ENCODE measurements at places on chromosomes 5 and 9.

DNA sequence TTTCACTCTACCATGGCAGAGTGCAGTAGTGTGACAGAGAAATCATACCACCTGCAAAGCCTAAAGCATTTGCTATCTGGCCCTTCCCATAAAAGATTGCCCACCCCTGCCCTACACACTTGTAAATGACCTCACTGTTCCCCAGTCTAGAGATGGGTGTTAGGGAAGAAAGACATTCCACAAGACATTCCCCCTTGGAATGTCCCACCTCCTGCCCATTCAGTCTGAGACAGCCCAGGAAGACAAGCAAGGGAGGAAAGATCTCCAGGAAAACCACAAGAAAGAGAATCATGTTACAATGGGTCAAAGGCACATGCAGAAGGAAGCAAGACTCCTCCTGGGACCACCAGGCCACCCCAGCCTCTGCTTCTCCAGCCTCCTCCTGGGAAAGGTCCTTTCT is 230.0 kb downstream of the AGTPBP1 start:
- no peak for DNase-seq

GRCh38 chr5:55896663-55897062 is 45.5 kb downstream of the IL31RA start:
- no peak for DNase-seq

- no peak for DNase-seq
Measured at GRCh38 chr9:98726735-98727134, 18.0 kb upstream of the GABBR2 start.

DNA sequence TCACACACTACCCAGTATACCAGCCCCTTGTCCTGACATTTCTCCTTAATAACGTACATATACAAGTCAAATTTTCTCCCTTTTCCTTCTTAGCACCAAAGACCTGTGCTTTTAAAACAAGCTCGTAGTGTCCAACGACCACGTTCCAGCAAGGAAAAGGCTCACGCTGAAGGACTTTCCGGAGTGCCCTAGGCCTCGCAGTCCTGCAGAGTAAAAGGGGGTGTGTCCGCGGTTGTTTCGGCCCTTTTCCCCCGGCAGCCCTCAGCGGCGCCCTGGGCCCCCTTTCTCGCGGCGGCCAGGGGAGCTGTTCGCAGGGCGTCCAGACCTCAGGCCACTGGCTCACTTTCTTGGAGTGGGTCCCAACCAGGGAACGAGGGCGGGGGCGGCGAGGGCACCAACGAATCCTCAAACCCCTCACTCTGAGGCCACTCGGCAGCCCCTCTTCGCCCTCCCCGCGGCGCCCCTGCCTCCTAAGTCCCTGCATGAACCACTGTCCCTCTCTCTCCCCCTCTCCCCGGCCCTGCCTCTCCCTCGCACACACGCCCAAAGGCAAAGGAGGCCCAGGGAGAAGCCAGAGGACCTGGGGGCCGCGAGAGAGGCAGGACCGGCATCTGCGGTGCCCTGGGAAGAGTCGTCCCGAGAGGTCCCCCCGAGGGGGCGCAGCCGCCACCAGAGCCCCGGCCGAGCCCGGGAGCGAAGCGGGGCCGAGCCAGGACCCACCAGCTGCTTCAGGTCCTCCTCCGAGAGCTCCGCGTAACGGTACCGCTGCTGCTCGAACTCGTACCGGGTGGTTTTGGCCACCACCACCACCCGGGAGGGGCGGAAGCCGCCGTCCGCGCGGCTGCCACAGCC is 720 bp downstream of the NADK2 start:
- peak; percentile 41 for DNase-seq

- peak; percentile 75 for DNase-seq
Measured at GRCh38 chr9:137049544-137050449, 3.8 kb upstream of the NPDC1 start.

DNA sequence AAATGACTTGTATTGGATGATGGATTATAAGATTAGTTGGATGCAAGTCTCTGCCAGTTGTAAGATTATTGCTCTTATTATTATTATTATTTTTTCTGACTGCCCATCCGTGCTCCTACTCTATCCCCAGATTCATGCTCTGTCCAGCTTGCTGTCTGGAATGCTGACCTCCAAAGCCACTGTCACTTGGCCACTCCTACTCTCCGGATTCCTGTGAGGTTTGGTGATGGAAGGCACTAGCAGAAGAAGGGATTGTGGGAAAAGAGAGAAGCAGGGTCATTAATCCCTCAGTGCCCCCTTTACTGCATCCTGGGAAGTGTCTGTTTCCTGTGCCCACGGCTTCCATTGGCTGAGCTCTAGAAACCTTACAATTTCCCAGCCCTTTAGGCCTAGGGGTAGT is 76.3 kb upstream of the IL12B start:
- no peak for DNase-seq

- no peak for DNase-seq
Measured at GRCh38 chr5:90638878-90639277, 80.3 kb downstream of the ADGRV1 start.

GRCh38 chr5:149129181-149129580 is 12.1 kb upstream of the ABLIM3 start:
- DNase-seq = no peak

DNA sequence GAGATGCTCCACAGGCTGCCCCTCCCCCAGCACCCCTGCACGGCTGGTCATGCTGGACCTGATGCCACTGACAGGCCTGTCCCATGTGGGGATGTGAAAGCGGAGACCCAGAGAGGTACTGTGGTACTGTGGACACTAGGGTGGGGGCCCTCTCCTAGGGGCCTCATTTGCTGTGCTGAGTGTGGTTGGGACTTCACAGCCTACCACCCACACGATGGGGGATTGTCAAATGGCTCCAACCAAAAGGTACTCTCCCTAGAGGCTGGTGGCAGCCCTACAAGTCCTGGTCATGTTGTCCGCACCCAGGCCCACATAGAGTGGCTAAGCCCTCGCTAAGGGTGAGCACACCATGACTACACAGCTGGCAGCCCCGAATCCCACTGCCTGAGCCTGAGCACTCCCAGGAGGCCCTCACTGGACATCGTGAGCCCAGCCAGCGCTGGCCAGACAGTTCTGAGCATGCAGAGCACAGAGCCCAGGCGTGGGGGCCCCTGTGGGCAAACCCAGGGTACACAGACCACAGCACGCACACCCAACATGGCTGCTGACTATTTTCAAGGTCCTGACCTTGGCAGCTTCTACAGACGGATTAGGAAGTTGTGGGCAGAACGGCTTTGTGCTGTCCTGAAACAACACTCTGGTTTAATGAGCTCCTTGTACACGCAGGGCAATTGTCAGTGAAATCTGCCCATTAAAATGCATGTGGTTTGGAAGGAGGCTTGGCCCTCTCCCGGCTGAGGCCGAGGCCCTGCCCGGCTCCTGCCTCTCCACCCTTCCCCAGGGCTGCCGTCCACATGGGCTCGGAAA is 214.1 kb downstream of the HSPA4 start:
- DNase-seq = no peak

DNA sequence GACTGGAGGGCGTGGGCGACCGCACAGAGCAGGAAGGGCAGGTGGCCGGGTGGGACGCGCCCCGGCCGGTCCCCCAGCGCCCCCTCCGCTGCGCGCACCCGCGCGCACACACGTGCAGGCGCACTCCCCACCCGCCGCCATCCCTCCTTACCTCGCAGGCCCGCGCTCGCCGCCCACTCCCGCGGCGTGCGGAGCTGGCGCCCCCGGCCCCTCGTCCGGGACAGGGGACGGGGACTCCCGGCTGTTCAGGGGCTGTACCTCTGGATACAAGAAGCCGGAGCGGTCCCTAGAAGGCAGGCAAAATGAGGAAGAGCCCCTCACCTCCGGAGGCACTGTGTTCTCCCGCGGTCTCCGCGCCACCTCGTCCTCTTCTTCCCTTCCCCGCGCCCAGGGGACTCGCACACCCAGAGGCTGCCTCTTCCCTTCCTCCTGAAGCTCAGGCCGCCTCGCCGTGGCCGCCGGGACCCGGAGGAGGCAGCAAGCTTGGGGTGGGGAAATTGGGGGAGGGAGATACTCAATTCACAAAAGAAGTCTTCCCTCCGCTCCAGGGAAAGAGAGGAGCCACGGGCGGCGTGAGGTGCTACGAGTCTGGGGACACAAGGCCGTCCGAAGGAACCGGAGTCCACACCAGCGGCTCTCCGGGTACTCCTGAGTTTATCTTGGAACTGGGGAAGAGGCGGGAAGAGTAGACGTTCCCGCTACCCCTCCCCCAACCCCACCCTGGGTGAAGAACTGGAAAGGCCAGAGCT is 1.4 kb upstream of the GABRB2 start:
- no peak for DNase-seq

- DNase-seq = no peak
Measured at GRCh38 chr5:69034898-69035297, 58.9 kb upstream of the SLC30A5 start.

GRCh38 chr9:122008559-122008958 is 84.5 kb downstream of the TTLL11 start:
- no peak for DNase-seq

GRCh38 chr9:36999728-37000333 is 34.2 kb downstream of the PAX5 start:
- DNase-seq = no peak

DNA sequence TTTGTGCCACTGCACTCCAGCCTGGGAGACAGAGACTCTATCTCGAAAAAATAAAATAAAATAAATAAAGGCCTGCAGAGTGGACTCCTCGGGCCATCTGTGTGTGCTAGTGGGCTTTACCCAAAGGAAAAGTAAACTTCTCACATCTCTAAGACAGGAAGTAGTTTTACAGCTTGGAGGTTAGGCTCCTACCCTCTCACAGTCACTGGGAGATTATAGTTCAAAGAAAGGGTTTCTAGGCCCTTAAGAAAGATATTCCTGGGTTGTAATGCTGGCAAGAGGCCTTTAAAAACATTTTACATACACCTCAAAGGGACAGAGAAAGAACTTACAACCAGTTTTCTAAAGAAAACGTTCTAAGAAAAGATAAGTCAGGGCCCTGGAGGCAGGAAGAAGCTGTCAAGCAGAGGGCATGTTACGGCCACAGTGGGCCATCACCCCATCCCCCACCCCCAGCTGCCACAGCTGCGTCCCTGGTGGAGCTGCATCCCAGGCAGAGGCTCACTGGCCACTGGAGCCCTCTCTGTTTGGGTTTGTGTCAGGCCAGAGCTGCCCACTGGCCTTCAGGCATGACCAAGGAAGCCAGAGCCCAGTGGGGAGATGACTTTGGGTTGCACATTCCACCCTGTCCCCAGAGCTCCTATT is 78.1 kb upstream of the CDK20 start:
- no peak for DNase-seq

- DNase-seq = no peak
Measured at GRCh38 chr5:4189317-4189716, 593.7 kb downstream of the IRX1 start.

DNA sequence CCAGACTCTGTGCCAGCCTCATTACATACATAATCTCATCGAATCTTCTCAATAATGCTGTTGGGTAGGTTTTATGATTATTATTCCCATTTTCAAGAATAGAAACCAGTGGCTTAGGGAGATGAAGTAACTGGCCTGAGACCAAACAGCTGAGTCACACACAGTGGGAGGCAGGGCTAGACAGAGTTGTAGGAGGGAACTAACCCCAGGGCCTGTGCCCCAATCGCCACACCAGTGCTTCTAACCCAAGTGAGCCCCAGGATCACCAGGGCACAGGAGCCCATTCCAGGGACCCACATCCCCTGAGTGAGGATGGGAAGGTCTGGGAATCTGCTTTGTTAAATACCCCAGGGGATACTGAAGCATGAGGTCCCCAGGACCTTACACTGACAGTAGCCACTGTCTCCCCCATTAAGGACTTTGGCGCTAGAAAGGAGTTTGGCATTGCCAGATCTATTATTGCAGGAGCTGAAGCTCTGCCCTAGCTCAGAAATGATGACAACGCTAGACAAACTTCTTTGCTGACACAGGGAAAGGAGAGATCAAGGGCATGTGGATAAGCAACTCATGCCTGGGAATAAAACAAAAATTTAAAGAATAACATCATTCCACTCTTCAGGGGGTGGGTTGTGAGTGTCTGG is 63.8 kb upstream of the PPARGC1B start:
- DNase-seq = no peak

DNA sequence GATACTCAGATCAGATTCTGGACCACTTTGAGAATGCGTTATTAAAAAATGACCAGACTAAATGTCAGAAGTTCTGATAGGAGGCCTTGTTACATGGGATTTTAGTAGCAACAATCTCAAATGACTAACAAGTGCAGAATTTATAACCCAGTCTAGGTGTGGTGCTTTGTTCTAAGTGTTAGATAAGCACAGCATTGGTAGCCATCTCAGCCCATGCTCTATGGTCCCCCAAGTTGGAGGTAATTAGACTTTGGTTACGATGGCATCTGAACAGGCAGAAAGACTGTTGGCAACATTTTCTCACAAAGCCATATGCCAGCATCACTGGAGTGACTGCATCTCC is 140.4 kb upstream of the RPS23 start:
- DNase-seq = no peak

DNA sequence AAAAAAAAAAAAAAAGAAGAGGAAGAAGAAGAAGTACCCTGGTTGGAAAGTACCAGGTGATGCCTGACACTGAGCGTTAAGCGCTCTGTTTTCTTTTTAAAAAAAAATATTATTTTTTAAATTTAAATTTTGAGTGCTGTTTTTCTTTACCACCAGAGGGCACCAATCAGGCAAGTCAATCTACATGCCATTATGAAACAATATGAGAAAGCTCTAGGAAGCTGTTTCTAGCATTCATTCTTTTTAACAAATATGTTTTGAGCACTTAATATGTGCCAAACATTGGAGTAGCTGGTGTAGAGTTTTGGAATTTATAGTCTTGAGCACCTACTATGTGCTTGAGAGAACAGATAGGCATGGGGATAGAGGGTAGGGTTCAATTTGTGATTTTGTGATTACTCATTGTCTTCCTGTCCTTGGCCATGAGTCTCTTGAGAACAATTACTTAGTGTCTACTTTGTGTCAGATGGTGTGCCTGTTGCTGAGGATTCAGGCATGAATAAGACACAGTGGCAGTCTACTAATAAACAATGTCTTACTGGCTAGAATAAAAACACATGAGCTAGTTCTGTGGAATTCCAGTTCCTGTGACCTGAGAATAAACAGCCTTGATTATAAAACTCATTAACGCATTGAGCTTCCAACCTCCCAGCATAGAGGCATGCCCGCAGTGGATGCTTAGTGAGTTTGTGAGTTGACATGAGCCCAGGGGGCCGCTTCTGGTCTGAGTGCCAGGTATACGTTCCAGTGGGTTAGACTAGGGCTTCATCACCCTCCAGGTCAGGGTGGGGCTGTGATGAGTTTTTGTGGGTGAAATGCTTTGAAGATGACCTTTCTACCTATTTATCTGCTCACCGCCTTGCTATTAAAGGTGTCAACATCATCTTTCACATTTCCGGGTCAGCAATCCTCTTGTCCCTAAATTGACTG is 3.0 kb upstream of the UBE2R2 start:
- DNase-seq = no peak

GRCh38 chr5:54835647-54836046 is 149.7 kb downstream of the ESM1 start:
- no peak for DNase-seq

DNA sequence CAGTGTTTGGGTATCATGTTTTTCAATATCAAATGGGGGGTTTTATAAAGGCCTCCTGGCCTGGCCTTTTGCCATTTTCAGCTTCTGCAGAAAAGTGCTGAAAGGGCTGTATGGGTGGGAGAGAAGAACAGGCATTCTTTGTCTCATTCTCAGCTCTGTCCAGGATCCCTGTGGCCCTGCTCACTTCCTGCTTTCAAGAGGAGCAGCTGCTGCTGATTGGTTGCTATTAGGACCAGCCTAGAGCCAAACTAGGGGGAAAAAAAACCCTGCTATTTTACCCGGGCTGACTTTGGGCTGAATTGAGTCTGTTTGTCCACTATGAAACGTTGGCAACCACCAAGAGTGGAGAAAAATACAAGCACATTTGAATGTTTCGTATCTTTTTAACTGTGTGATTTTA is 117.1 kb downstream of the CMYA5 start:
- no peak for DNase-seq

- DNase-seq = no peak
Measured at GRCh38 chr9:14052359-14052758, 261.6 kb downstream of the NFIB start.

Measured in activated CD4-positive, alpha-beta T cell treated with anti-CD3 and anti-CD28 coated beads, Interleukin-2, amount 50 U/mL, for 48 hours (primary cell).